GF-D8 (cell line): ENCODE measurements at places on chromosomes 2 and 18.
A peak's percentile ranks its signal among the peaks of the same experiment; 100 is the strongest.

DNA sequence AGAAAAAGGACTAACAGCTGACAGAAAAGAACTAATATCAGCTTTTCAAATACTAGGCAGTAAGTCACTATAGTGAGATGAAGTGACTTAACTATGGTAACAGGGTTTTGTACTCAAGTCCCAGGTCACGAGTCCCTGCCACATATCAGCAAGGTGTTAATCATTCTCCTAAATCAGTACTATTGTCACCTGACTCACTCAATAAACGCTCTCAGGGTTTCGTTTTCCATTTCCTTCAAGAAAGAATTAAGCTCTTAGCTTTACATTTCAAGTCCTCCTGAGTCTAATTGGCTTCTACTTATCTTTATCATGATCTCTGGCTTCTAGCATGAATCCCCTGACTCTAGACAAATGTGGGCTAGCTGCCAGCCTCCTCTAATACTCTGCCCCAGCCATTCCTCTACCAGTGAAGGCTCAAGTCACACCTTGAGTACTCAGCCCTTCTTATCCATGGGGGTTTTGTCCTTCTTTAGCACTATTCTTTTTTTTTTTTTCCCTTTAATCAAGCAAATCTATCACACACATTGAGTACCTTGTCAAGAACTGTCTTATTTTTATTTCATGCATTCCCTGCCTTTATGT, 20.0 kb downstream of the BUB1 start:
- DNase-seq, result no peak

GRCh38 chr18:32289483-32290075, 99.7 kb downstream of the MEP1B start:
- DNase-seq, result no peak

GRCh38 chr2:143803936-143804335, 674.7 kb downstream of the ARHGAP15 start:
- no peak for DNase-seq

- no peak for DNase-seq
Observed at GRCh38 chr2:1088192-1088860, 137.7 kb downstream of the SNTG2 start.

DNA sequence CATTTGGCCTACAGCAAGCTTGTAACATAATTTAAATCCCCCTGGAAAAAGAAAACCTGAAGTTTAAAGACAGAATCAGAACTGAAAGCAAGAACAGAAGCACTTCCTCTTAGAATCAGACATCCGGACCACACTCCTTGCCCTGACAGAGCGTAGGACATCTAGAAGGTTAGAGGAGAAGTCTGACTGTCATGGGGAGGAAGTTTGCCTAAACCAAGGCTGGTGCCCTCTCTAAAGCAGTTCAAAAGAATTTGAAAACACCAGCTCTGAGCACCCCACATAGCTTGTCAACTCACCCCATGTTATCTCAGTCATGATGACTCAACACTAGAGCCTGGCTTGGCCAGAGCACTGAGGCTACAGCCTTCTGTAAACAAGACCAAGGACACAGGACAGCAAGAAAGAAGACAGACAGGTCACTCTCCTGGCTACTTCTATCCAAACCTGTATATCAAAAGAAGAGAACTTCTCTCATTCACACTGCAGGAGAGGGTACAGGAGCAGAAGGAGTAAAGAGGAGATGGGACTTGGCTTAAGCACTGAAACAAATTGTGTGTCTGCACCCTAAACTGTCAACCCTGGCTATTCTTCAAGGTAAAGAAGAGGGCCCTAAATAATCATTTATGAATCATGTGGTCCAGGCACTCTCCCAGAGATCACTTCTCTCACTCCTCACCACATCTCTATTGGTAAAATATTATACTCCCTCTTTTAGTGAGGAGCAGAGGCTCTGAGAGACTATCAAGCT, 198.6 kb downstream of the MEMO1 start:
- no peak for DNase-seq

GRCh38 chr2:215288112-215288815, 23.6 kb upstream of the ATIC start:
- no peak for DNase-seq

GRCh38 chr18:53911200-53911599, 313.3 kb downstream of the MBD2 start:
- DNase-seq, result no peak

DNA sequence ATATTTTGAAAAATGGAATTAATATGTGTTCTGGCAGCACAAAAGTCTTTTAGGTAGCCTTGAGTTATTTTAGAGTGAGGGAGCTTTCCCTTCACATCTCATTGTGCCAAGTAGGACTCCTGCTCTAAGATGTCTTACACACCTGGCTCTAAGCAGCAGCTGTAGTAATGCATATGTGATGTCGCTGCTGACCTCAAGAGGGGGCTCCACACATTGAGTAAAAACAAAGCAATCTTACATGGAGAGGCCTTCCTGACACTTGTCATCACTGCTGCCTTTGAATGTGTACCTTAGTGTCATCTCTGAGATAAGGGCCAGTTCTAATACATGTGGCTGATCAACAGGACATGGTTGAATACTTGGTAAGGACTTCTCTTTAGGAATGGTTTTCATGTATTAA, 75.8 kb downstream of the ACTR3 start:
- DNase-seq, result no peak

DNA sequence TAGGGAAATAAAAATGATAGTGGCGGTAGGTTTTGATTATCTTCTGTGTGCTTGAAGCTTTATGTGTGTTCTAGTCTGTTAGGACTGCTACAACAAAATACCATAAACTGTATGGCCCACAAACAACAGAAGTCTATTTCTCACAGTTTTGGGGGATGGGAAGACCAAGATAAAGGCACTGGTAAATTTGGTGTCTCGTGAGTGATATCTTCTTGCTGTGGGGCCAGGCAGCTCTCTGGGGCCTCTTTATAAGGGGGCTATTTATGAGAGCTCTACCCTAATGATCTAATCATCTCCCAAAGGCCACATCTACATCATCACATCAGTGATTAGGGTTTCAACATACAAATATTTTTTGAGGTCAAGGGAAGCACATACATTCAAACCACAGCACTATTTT, 86.8 kb upstream of the SPHKAP start:
- no peak for DNase-seq

DNA sequence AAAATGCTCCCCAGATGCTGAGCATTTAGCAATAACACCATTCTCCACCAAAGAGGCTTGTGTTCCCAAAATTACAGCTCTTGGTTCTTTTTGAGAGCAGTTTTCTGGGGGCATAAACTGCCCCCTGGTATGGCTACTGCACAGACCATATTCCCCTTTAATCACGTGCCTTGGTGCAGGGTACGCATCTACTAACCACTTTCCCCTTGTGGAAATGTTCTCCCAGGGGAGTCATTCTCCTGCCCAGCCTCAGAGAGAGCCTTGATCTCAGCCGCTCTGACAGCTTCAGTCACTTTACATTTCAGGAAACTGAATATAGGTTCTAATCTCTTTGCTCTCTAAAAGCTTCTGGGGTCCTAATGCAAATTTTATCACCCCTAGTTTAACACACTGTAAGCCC, 44.7 kb upstream of the EML6 start:
- DNase-seq, result no peak

GRCh38 chr2:134041877-134042276, 212.0 kb upstream of the MGAT5 start:
- no peak for DNase-seq

DNA sequence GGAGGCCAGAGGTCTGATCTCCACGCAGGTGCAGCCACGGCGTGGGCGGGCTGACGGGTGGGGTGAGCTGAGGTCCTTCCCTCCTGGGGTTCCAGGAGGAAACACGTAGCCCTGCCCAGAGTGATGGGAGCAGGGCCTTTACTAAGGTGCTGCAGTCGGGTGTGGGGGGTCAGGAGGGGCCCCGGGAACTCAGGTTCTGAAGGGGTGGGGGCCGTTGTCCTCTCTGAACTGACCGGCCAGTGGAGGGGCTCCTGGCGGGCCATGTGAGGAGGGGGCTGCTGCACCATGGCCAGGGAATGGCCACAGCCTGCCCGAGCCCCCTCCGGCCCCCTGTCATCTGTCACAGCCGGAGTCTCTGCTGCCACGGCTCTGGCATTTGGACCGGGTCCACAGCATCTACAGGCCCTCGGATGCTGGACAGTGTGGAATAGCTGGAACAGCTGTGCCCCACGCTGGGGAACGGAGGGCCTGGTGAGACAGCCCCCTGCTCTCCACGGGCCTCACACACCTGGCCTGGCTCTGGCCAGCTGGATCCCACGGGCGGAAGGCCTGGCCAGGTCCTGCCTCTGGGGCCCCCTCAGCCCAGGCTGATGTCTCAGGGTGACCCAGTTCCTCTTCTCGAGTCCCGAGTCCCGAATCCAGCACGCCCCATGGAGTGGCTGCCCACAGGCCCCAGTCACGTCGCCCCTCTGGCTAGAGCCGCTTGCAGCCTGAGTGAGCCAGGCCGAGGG, 145.6 kb upstream of the GPC1 start:
- no peak for DNase-seq

DNA sequence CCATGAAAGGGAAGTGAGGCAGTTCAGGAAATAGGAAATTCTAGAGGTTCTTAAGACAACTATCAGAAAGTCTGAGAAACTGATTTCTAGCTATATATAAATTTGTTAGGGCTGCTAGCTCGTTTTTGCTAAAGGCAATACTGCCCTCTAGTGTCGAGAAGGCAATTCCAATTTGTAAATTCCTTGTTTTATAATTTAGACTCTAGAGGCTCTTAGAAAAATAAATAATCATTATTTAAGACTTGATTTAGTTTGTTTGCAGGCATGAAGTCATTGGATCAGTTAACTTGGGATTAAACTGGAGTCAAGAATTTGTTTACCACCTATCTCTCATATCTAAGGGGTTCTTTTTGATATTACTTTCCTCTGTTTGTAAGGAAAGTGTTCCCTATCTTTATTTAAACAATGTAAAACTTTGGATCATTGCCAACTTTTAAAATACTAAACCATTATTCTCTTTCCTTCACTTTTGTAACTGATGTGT, 66.2 kb downstream of the ACVR2A start:
- no peak for DNase-seq

GRCh38 chr2:9703085-9703678, 72.4 kb upstream of the YWHAQ start:
- DNase-seq, result no peak

DNA sequence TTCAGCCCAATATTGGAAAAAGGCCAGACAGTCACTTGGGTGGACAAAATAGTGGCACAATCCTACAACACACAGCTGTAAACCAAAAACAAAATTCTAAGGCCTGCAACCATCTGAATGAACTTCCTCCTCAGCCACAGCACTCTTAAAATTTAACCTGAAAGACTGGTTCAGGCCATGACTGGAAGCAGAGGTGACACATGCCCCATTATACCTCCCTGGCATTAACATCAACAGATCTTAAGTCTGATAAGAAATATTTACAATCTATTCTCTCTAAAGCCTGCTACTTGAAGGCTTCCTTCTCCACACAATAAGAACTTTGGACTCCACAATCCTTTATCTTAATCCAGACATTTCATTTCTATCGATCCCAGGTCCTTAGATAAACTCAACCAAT, 192.4 kb upstream of the LRP1B start:
- DNase-seq, result no peak

GRCh38 chr2:237691908-237692600, 64.7 kb downstream of the LRRFIP1 start:
- peak; percentile 63 for DNase-seq

GRCh38 chr2:100952512-100952911, 49.6 kb upstream of the RPL31 start:
- no peak for DNase-seq

DNA sequence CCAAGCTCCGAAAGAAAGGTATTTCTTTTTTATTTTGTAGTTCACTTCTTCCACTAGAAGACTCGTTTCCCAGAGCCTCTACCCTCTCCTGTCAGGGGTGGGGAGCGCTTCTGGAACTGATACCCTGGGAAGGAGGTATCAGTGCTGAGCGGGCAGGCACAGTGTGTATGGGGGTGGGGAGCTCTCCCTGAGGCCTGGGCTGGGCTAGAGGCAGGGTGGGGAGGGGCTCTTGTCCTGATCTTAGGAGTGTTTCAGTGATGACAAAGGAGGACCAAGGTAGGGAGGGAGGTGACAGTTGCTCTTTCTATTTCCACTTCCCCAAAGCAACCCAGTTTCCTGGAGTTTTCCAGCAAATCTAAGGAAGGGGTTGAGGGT, 65.4 kb downstream of the ARHGAP25 start:
- no peak for DNase-seq

DNA sequence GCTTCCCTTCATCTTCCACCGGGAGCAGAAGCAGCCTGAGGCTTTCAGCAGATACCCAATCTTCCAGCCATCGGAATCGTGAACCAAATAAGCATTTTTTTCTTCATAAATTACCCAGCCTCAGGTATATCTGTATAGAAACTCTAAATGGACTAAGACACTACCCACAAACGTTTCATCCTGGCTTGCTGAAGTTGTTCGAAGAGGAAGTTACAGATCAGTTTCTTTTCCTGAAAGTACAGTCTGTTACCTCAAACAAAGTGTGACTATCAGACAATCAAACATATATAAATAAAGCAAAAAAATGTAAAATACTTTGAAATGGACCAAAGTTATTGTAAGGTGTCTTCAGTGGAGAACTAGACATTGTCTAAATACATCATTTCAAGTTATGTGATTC, 97.9 kb downstream of the MREG start:
- DNase-seq, result no peak

- DNase-seq, result no peak
Observed at GRCh38 chr18:51767293-51767692, 569.8 kb upstream of the MEX3C start.

GRCh38 chr2:188813315-188813714, 160.9 kb upstream of the COL3A1 start:
- no peak for DNase-seq

DNA sequence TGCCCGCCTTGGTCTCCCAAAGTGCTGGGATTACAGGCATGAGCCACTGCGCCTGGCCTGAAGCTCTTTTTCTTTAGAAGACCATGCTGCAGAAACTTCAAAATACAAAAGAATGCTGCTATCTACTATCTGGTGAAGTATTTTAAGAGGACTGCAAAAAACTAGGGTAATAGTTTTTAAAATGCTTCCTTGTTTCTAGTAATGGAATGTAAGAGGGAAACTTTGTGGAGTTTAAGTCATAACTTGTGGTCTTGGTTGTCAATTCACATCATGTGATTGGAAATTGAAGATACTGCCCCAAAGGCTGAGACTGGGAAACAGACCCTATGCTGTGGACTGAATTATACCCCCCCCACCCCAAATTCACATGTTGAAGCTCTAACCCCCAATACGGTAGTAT, 68.3 kb downstream of the B3GNT2 start:
- no peak for DNase-seq

GRCh38 chr2:146721486-146721885, 1123.3 kb upstream of the ACVR2A start:
- no peak for DNase-seq
